ENCODE measurements at places on chromosomes 16 and 17.

DNA sequence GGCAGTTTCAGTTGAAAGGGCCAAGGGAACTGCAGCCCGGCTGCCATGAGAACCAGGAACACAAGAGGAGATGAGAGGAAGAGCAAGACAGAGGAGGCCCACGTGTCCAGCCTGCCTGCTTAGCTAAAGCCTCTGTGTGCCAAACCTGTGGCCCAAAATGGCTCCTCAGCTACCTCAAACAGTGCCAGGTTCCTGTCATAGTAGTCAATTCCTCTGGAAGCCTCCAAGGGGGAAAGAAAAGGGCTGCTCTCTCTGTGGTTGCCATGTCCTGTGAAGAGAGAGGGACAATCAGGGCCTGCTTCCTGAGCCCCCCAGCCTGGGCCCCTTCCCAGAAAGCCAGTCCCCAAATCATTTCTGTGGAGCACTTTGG is 5.2 kb downstream of the SLC12A4 start:
- no peak for DNase-seq

DNA sequence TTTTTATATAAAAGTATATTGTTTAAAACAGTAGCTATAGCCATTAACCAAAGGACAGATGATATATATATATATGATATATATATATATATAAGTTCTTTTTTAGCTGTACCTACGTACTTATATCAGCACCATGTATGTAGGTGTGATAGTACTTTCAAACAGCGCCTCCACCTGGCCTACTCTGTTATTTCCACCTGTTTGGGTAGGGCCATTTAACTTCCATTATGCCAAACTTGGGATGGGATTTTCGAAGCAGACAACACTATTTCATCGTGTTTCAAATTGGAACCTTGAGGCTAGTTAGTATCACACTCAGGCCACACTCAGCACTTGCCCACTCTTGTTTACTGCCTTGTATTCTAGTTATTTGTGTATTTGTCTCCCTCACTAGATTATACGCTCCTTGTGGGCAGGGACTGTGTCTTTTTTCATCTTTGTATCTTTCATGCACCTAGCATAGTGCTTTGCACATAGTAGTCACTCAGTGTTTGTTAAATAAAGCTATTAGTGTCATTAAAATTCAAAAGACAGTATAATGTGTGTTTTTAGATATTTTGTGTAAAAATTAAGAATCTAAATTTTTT is 11.8 kb upstream of the CLTC start:
- no peak for DNase-seq

DNA sequence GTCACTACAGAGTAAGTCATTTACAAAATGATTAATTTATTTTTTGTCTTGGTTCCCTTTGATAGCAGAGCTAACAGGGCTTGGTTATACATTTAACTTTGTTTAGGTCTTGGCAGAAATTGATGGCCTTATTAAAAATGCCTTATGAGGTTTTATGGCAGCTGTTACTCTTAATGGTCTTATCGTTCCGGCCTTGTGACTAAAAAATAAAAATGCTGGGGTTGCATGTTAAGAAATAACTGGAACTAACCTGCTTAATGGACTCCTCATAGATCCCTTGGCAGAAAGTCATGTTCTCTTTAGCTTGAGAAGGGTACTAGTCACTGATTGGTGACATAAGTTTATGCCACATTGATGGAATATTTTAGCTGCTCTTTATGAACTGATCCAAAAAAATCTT is 18.3 kb downstream of the COX11 start:
- no peak for DNase-seq

DNA sequence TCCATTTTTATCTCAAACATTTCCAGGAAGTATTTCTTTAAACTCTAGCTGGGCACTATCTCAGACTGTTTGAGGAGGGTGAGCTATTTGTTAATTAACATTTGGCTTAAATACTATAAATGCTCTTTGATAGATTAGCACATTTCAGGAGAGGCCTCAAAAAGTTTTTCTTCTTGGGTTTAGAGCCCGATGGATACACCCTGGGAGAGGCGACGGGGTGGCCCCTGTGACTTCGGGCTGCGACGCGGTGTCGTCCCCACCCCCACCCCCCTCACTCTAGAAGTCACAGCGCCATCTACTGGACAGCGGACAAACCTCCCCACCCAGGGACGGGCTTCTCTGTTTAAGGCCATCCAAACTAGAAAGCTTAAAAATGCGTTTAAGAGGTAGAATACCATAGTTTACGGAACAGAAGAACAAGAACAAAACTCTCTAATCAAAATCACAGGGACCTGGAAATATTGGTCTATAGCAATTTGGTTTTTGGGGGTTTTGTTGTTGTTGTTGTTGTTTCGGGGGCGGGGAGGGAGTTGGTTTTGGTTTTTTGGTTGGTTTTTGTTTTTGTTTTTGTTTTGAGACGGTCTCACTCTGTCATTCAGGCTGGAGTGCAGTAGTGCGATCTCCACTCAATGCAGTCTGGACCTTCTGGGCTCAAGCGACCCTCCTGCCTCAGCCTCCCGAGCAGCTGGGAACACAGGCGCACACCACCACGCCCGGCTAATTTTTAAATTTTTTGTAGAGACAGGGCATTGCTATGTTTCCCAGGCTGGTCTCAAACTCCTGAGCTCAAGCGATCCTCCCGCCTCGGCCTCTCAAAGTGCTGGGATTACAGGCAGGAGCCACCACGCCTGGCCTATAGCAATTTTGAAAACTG is 254.4 kb downstream of the C16orf95 start:
- peak; percentile 79 for DNase-seq

DNA sequence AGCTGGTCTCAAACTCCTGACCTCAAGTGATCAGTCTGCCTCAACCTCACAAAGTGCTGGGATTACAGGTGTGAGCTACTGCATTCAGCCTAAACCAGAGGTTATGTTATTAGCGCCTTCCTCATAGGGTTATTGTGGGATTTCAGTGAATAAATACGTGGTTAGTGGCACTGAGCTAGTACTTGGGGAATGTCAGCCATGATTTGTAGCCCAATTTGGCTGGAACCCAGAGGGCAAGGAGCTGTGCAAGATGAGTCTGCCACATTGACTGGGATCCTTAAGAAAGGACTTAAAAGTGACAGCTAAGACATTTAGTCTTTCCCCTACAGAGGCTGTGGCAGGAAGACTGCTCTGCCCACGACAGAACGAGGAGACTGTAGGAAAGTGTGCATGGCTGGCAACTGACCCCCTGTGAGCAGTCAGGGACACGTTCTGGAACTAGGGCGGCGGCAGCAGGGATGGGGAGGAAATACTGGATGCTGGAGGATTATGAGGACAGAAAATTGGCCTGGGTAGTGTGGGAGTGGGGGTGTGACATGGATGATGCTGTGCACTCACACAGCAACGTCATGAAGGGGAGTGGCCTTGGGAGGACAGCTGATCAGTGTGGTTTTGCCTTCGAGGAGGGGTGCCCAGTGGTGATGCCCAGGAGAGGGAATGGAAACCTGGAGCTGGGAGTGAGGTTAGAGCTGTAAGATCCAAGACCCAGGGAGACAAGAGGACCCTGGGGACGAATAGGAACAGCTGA is 14.6 kb downstream of the ATP5PD start:
- peak; percentile 80 for DNase-seq

GRCh38 chr17:4136373-4136772 is 6.5 kb downstream of the ZZEF1 start:
- no peak for DNase-seq

DNA sequence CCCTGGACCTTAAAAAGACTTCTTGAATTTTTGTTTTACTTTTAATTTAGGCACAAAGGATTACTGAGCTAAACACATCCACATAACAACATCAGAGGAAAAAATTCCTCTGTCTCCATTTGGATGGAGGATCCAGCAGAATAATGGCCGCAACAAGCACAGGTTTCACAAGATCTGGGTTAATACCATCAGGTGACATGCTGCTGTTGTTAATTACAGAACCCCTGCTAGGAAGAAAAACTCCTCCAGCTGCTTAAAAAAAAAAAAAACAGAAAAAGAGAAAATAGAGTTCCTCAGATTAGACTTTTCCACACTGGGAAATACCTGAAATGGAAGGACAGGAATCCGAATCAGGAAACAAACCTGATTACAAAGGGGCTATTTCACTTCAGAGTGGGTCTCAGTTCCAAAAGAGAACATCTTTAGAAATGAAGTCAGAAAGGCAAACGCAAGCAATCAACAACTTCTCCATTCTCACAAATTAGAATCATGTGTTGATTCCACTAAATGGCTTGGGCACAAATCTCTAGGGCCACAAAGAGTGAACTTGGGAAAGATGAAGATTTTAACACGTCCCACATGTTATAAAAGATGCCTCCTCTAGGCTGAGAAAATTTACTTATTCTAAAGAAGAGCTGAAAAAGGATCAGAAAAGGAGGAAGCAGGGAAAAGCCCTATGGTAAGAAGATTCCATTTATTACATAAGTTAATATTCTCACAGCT is 44.0 kb downstream of the SPOP start:
- no peak for DNase-seq

DNA sequence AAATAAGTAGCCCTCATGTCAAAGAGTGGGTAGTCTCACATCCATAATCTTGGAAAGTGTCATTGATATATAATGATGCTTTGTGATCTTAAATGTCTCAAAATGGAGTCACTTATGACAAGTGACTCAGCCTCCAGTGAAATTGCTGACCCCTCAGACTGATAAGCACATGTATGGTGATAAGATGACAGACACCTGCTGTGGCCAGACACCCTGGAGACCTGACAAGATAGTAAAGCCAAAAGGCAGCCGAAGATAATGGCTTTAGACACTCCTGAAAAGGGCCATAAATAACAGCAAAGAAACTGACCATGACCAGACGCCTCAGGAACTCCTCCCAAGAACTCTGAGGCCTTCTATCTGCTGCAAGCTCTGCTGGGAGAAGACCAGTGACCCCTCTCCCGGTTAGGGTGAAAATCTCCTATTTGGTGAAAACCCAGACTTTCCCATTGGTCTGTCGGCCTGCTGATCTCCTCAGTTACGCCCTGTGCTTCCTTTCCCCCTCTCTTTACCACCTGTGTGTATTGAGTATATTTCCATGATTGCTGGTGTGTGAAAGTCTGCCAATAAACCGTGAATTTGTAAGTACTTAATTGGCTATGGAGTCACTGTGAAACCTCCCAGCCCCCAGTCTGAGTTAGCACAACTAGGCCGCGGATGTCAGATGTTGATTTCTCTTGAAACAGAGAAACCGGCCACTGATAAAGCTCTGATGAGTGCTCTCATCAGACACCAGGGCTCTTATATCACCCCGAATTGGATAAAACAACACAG is 226.7 kb upstream of the MYOCD start:
- DNase-seq, result no peak

DNA sequence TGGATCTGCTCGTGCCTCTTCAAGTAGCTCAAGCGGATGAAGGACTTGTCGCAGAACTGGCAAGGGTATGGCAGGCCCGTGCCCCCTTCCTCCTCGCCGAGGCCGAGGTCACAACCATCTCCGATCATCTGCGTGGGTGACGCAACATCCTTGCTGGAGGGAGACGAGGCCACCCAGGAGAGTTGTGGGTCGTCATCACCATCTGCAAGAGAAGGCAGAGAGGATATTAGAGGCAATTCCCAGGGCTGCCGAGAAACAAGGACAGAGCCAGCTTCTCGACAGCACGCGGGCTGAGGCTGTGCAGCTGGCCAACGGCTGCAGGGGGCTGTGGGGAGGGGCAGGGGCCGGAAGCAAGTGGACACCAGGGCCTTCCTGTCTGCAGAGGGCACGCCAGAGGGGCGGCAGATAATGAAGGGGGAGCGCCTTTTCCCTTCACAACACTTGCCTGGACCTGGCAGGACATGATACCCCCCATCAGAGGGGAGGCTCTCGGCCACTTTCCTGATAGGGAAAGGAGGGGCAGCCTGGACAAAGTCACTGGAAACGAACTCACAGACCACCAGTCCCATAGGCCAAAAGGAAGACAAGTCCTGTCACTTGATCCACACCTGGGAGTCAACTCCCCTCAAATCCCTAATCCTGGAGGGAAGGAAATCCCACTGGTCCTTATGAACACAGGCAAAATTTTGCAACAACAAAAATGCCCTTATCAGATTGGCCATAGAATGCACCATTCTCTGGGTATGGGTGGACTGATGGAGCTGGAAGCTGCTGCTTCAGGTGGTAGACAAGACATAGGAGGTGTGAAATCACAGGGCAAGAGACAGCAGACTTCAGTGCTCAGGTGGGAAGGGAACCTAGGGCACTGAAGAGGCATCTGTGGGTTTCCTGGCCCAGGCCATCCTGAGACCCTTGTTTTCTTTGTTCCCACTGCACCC is 217.0 kb downstream of the ZNF423 start:
- DNase-seq, result peak; percentile 47

GRCh38 chr17:44807817-44808155 is 22.3 kb downstream of the GJC1 start:
- no peak for DNase-seq

- DNase-seq, result no peak
These were observed 71.3 kb downstream of the KANSL1 start for GRCh38 chr17:46121841-46122485.

DNA sequence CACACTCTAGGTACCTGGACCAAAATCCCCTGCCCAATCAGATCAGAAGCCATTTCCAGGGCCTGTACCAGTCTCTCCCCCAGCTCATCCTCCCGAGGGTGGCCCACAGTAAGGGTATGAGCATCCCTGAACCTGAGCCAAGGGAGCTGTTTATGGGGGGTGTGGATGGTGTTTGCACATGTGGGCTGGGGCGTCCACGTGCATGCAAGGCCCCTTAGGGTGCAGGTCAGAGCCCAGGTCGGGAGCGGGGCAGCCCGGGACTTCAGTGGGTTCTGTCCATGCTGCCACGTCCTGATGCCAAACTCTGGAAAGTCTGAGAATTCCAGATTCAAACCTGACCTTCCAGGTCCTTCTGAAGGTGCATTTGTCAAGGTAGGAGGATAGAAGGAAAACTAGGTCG is 9.8 kb downstream of the MILR1 start:
- no peak for DNase-seq

- no peak for DNase-seq
These were observed 22.6 kb downstream of the SMURF2 start for GRCh38 chr17:64639516-64639915.

- DNase-seq, result no peak
These were observed 31.5 kb downstream of the KCNJ16 start for GRCh38 chr17:70106551-70106950.

DNA sequence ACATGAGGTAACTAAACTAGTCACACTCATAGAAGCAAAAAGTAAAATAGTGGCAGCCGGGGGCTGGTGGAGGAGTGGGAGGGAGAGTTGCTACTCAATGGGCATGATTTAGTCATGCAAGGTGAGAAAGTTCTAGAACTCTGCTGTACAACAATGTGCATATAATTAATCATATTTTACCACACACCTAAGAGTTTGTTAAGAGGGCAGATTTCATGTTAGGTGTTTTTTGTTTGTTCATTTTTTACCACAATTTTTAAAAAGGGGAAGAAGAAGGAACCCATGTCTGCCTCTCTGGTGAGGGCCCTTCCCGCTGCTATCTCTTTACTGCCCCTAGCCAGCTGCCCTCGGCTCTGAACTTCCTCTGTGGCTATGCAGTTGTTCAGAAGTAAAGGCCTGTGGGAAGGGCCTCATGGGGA is 11.2 kb downstream of the CD300LB start:
- no peak for DNase-seq
